T-helper 22 cell (primary cell): ENCODE measurements at places on chromosomes 11 and 22.
A peak's percentile ranks its signal among the peaks of the same experiment; 100 is the strongest.

GRCh38 chr11:120746376-120746775 lies 234.8 kb downstream of the GRIK4 start:
- DNase-seq, result no peak

GRCh38 chr11:134725211-134725610 lies 313.2 kb upstream of the B3GAT1 start:
- DNase-seq, result no peak

DNA sequence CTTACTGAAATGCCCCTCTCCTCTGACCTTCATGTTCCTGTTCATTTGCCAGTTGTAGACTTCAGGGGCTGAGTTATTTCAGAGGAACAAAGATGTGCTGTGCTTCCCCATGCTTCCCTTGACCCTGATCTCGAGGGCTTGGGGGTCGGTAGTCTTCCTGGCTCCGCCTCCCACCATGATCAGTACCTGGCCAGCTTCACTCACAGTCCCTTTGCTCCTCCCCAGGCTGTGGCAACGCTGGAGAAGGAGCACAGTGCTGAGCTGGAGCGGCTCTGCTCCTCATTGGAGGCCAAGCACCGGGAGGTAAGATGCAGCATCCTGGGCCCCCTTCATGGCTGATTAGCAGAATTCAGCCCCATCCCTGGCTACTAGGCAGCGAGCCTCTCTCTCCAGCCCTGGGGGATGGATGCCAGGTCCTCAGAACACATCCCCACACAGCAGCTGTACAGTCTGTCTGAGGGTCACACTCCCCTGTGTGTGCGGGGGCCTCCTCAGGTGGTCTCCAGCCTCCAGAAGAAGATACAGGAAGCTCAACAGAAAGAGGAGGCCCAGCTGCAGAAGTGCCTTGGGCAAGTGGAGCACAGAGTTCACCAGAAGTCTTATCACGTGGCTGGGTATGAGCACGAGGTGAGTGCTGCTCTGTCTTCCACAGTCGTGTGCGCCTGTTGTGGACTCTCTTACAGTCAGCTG lies 64.5 kb downstream of the CEP164 start:
- no peak for DNase-seq

GRCh38 chr11:27938011-27938410 lies 169.9 kb downstream of the KIF18A start:
- no peak for DNase-seq

DNA sequence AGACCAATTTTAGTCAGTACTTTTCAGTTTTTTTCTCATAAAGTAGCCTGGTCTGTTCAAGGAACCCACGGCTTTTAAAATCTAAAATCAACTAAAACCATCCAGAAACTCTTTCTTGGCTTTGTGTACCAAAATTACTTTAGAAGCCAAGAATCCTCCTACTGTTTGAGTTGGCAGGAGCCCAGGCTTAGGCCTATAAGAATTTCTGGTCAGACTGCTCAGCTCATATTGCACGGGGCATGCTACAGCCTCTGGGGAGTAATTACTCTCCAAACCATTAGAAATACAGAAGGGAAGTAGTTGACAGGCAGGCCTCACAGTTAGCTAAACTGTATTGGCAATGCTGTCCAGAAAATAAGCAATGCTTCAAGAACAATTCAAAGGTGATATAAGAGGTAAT lies 1862.9 kb upstream of the RAG2 start:
- no peak for DNase-seq

- DNase-seq, result no peak
Observed at GRCh38 chr11:106990331-106990730, 27.9 kb downstream of the GUCY1A2 start.

DNA sequence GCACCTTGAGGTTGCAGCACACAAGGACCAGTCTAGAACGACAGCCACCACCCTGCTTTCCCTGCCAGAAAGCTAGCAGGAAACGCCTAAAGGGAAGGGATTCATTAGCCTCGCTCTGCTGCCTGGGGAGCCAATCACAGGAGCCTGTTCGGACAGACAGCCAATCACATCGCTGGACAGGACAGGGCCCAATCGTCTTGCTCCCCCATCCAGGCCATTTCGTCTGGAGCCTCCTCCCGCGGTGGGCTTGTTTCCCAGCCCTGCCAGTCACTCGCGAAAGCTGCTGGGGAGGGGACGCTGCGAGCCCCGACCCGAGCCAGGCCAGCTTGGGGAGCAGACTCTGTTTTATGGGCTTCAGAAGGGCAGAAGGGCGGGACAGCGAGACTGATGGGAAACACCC lies 79.8 kb upstream of the NCAM1 start:
- no peak for DNase-seq

DNA sequence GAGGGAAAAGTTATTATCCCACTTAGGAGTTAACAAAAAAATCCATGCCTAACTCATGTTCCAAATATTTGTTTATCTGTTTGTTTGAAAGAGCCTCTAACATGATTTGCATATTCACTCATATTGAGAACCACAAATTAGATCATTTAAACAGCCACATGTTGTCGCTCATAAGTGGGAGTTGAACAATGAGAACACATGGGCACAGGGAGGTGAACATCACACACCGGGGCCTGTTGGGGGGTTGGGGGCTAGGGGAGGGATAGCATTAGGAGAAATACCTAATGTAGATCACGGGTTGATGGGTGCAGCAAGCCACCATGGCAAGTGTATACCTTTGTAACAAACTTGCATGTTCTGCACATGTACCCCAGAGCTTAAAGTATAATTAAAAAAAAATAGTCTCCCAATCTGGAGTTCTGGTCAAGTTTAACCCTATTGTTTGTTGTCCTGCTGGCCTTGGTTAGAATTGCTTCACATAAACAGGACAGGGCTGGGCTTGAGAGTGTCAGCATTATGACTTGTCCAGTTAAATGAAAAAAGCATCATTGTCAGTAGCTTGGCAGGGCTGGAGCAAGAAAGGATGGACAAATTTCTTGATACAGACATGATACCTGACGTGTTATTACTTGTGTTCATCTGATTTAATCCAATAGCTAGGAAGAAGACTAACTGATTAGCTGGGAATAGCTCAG lies 57.8 kb upstream of the PSMA1 start:
- DNase-seq, result peak; percentile 6

GRCh38 chr11:95266751-95267374 lies 35.9 kb upstream of the SESN3 start:
- no peak for DNase-seq

GRCh38 chr11:69593851-69594250 lies 47.1 kb upstream of the CCND1 start:
- DNase-seq, result no peak

DNA sequence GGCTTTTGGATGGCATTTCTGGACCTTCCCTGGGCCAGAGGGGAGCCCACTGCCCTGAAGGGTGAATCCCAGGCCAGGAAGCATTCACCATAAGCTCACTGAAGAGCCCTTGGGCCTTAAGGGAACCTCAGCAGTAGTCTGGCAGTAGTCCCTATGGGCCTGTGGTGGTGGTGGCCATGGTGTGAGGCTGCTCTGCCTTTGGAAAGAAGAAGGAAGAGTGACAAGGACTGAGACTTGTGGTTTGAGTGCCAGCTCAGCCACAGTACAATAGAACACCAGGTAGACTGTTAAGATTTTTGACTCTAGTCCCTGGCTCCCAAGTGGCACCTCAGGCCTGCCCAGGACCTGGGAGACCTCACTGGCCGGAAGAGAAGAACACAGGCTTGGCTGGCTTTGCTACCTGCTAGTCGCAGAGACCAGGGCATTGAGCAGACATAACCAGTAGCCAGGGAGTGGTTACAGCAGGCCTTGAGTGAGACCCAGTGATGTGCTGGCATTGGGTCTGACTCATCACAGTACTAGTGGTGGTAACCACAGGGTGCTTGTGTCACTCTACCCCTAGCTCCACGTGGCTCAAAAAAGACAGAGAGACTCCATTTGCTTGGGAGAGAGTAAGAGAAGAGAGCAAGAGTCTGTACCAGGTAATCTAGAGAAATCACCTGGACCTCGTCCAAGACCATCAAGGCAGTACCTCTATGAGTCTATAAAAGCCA lies 259.8 kb upstream of the BLID start:
- no peak for DNase-seq

DNA sequence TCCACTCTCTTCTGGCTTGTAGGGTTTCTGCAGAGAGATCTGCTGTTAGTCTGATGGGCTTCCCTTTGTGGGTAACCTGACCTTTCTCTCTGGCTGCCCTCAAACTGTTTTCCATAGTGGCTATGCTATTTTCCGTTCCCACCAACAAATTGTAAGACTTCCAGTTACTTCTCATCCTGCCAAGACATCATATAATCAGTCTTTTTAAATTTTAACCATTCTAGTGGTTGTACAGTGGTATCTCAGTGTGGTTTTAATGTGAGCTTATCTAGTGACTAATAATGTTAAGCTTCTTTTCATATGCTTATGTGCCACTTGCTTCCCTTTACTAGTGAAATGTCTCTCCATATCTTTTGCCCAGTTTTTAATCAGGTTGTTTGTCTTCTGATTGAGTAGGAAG lies 13.6 kb upstream of the TRIM29 start:
- DNase-seq, result no peak

- no peak for DNase-seq
Observed at GRCh38 chr11:94774345-94774744, 6.2 kb downstream of the AMOTL1 start.

GRCh38 chr11:72969894-72970335 lies 155.7 kb downstream of the ATG16L2 start:
- no peak for DNase-seq

DNA sequence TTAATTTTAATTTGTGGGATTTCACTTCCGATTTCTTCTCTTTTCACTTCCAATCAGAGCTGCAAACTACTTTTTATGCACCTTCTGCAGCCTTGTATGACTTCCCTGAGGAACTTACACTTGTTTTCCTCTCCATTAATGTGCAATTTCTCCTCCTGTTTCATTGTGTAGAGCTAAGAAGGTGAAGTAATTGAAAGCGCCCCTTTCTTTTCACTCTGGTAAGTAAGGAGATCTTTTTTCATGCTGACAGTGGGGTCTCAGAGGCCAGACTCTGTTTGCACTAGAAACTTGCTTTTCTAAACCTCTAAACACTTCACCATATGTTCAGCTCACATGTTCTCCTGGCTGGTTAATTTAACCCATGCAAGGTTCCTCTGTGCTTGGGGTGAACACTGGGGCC lies 117.0 kb downstream of the FANCF start:
- no peak for DNase-seq

GRCh38 chr11:10891151-10891720 lies 33.4 kb upstream of the ZBED5 start:
- no peak for DNase-seq

- no peak for DNase-seq
Observed at GRCh38 chr22:37032535-37033460, 13.3 kb downstream of the MPST start.

GRCh38 chr11:102656528-102656927 lies 31.4 kb upstream of the MMP20 start:
- no peak for DNase-seq

- DNase-seq, result no peak
Observed at GRCh38 chr11:114291842-114292680, 4.1 kb upstream of the NNMT start.

DNA sequence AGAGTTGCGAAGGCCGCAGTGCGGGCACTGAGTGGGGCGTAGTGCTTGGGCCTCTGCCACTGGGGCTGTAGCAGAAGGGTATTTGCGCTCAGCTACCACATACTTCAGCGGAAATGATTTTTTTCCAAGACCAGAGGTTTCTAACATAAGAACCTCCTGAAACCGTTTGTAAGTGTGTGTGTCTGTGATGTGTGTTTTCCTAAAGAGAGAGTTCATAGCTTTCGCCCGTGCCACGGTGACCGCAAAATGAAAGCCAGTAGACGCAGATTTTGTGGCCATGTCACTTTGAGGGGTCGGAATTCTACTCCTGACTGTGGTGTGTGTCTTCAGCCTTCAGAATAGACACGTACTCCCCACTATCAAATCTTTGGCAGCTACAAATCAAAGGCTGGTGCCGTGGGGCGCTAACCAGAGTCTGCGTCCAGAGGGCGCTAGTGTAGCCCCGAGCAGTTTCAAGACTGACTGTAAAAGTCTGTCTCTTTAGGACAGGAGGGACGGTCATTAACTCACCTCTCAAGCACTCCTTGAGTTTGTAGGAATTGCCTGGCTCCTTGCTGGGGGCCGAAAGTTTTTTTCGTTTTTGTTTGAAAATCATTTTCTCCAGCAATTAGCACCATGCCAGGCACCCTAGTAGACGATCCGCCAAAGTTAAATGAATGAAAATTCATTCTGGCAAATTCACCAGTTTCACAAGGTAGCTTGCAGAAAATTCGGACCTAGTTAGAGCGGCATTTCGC lies 2.5 kb upstream of the CALCA start:
- DNase-seq, result no peak

GRCh38 chr11:1301220-1302000 lies 8.0 kb downstream of the TOLLIP start:
- DNase-seq, result no peak

GRCh38 chr11:31676280-31676982 lies 134.7 kb downstream of the PAX6 start:
- DNase-seq, result no peak

GRCh38 chr11:130635937-130636630 lies 187.6 kb downstream of the ADAMTS15 start:
- DNase-seq, result no peak

DNA sequence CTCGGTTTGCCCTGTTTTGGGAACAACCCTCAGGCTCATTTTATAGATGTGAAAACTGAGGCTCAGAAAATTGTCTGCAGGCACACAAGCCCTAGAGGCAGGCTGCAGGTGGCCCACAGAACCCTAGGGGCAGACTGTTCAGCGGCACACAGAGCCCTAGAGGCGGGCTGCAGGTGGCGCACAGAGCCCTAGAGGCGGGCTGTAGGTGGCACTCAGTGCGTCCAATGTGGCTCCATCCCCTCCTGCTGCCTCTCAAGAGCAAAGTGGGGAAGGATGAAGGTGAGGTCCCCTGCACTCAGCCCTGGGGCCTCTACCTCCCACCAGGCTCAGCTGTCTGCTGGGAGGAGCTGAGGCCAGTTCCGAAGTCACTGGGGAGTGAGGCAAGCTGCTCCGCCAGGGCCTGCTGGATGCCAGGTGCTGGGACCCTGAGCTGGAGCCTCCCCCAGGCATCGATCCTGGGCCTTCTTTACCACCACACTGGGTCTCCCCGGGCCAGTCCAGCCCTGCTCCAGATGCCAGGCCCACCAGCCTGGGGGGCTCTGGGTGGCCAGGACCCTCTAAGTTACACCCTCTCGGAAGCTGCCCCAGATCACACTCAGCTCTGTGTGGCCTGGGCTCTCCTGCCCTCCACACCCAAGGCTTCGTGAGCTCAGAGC lies 2.3 kb downstream of the ACY3 start:
- DNase-seq, result peak; percentile 24

GRCh38 chr11:62393061-62393611 lies 25.7 kb upstream of the SCGB1A1 start:
- no peak for DNase-seq

DNA sequence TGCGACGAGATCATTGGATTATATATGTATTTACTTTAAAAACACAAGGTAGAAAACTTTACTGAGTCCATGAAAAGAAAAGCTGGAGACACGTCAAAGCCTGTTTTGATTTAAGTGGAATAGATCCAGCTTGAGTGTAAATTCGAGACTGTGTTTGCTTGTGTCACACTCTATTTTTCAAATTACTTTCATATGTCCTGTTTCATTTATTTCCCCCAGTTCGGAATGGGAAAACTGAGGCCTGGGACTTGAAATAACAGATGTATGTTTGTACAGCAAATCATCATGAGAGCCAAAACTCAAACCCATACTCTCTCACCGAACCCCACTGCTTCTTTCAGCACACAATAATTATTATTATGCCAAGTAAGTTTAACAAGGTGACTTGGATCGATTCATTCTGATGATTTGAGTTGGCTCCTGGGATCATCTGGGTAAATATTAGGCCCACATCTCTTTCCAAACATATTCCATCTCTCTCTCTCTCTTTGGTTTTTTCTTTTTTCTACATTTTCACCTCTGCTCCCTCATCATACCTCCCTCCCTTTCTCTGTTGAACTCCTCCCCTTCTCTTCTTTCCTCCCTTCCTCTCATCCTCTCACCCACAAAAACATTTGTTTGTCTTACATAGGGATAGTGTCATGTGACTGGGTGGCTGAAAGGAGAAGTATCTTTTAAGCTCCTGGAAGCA lies 21.2 kb downstream of the FZD4 start:
- DNase-seq, result no peak
